ENCODE measurements at places on chromosomes 13 and 19. TPM values are rescaled to one million over a fixed set of nuclear protein-coding genes. Genes with fewer than 3 reads are reported as not detected.
A peak's percentile ranks its signal among the peaks of the same experiment; 100 is the strongest.

CCL25 gene
- not detected for total RNA-seq

- no peak for DNase-seq
Measured at GRCh38 chr13:23463661-23464060, 30.2 kb upstream of the SACS start.

GRCh38 chr13:44648392-44649103, 72.4 kb upstream of the TSC22D1 start:
- DNase-seq: no peak

DNA sequence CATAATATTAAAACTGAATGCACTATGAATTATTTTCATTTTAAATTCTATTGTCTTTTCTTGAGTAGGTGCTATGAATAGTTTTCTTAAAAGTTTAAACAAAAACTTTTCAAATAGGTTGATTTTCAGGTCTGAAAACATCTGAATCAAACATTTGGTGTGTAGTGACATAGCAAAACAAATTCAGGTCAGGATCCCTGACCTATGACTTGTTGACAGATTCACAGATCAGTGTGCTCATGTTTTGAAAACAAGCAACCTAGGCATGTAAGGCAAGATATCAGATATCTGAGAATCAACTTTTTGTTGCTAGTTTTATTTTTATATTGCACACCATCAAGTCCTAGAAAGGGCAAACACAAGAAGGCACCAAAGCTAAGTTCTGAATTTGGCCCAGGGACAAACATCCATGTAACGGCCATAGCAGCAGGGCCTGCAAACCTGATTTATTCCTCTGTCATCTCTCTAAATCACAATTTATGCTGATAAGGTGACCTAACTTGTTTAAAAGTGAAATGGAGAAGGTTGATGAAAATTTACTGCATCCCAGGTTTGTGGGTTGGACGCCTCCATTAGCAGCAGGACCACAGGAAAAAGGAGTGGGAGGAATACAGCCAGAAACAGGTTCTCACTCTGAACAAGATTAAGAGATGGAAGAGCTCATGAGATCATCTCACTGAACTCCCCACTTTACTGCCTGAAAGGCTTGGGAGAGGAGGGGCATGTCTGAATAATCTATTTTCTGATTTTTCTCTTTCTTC, 337.7 kb downstream of the KCNRG start:
- no peak for DNase-seq

CCDC61 gene
- 39.6 TPM for total RNA-seq

BEST2 gene
- not detected for total RNA-seq

- peak; percentile 84 for DNase-seq
Measured at GRCh38 chr19:4811328-4812131, 20.0 kb downstream of the TICAM1 start.

DNA sequence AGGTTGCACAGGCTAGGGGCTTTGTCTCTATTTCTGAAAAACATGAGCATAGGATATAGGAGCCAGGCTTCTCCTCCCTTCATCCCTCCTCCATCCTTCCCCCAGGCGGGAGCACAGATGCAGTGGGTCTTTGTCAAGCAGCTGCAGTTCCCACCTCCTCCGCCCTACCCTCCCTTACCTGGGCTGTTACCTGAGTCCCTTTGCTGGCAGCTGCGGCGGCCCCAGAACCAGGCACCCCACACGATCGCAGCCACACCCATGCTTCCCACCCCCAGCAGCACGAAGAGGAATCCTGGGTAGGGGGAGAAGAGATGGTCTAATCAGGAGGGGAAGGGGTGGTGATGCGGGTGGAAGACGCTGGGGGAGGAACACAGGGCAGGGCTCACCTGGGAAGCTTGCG, 7.8 kb downstream of the TMIGD2 start:
- DNase-seq: no peak

GRCh38 chr13:37526710-37527473, 71.7 kb downstream of the POSTN start:
- DNase-seq: no peak

ZNF587B gene
- 29.0 TPM for total RNA-seq

GRIN2D gene
- 0.17 TPM for total RNA-seq

PABPC3 gene
- total RNA-seq: 1.2 TPM

CBY2 gene
- total RNA-seq: 0.64 TPM

IL12RB1 gene
- 39.3 TPM for total RNA-seq

RBM42 gene
- total RNA-seq: 55.8 TPM

DNA sequence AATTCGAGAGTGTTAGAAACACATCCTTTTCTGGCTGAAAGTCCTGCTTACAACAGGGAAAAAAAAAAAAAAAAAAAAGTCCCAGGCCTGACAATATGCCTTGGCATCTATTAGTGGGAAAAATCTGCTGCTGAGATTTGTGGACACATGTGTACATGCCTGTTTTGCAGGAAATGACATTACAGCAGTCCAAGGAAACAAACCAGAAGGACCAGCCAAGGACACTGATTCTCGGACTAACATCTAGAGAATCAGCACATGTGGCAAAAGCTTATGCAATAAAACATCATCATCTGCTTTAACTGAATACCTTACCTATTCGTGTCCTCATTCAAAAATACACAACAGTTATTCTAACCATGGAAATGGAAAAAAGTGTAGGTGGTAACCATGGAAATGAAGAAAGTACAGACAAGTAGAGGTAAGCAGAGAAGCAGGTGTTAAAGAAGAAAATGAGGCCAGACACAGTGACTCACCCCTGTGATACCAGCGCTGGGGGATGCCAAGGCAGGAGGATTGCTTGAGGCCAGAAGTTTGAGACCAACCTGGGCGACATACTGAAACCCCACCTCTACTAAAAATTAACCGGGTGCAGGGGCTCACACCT, 9.4 kb upstream of the DPY19L3 start:
- no peak for DNase-seq

GRCh38 chr19:9362905-9363304, at the start of gene ZNF177:
Gene ZNF177 (plus strand): TSS chr19:9363013. CDS start chr19:9378312, 15,299 bp downstream.
- DNase-seq: no peak

ZNF90 gene
- 6.2 TPM for total RNA-seq

PTPRH gene
- total RNA-seq: not detected

DNA sequence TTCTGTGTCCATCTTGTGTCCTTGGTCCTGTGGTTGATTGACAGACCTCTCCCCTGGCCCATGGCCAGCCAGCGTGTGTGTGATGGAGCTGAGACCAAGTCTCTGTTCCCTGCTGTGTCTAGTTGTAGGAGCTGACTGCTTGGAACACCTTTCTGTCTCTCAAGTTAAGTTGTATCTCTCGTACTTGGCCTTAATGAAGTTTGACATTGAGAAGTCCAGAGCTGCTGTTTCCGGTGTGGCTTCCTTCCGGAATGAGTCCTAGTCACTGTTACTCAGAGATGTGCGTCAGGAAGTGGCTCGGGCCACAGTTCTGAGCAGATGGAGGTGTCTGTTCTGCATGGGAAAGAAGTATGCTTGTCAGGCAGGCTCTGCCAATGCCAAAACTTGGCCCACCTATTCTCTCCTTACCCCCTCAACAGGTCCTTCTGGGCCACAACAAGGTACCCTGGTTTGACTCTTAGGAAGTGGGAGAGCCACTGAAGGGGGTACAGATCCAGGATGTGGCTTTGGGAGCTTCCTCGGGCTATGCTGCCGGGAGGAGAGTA, 54.3 kb downstream of the GATAD2A start:
- DNase-seq: peak; percentile 63

SHD gene
- 0.58 TPM for total RNA-seq

- no peak for DNase-seq
Measured at GRCh38 chr13:111474136-111475002, 153.9 kb downstream of the TEX29 start.

DNA sequence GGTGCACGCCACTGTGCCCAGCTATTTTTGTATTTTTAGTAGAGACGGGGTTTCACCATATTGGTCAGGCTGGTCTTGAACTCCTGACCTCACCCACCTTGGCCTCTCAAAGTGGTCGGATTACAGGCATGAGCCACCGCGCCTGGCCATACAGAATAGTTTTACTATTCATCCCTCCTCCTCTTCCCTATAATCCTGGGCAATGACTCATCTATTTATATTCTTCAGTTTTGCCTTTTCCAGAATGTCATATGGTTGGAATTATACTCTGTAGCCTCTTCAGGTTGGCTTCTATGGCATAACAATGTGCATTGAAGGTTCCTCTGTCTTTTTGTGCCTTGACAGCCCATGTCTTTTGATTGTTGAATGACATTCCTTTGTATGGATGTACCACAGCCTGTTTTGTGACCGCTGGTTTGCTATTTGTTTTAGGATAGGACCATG, 22.2 kb upstream of the LRP3 start:
- no peak for DNase-seq

SHANK1 gene
- total RNA-seq: not detected

- no peak for DNase-seq
Measured at GRCh38 chr13:98384739-98385138, 192.2 kb downstream of the STK24 start.

DNA sequence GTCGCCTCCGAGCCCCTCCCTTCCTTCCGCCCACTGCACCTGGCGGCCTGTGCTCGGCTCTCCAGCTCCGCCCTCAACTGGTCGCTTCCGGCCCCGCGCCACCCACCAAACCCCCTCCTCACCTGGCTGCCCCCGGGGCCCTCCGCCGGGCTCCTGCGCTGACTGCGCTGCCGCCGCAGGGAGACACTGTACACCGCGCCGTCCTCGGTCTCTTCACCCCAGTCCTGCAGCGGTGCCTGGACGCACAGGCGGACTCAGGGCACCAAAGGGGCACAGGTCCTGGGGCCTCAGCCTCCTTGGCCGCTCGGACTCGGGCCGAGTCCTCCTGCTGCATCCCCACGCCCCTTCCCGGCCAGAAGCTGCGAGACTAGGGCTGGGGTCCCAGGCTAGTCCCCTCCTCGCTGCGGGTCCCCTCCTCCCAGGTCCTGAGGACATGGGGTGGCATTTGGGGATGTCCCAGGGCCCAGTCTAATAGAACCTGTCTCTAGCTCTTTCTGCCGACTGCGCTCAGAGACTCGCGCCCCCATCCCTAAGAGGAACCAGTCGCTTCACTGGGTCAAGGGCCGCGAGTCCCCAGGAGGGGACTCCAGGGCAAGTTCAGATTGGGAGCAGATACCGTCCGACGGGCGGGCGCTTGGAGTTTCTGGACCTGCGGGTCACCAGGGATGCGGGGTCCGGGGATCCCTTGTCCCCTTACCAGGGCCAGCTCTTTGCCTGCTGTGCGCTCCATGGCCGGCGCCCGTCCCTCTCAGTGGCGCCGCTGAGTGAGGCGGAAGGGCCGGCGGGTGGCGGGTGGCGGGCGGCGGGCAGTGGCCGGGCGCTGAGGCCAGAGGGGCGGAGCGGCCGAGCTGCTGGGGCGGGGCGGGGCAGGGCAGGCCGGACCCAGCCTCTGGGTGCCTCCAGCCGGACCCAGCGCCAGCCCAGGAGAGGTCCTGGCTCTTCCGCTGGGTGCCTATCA, at the start of gene RGL3:
Gene RGL3, minus strand, starts transcription at position 766 of the 958 bp plus-strand sequence. Its CDS starts 36 bp downstream, at position 730.
- no peak for DNase-seq

- no peak for DNase-seq
Measured at GRCh38 chr13:86946734-86947133, 724.4 kb upstream of the SLITRK5 start.

ONECUT3 gene
- total RNA-seq: not detected

DNA sequence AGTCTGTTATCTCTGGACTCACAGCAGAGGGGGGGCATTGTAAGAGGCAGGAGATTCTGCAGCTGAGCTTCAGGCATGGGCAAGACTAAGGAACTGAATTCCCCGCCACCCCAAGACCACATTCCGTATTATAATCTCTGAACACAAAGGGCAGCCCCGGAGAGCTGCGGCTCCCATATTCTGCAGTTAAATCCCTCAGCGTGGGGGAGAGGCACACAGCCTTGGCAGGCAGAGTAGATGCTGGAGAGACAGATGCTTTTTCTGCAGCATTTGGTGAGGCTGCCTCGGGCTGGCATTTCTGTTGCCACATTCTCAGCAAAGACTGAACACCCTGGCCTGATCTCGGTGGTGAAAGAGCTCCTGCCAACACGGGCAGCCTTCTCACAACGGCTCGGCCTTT, 12.9 kb downstream of the CHAF1A start:
- no peak for DNase-seq

ANGPTL8 gene
- total RNA-seq: not detected

DNA sequence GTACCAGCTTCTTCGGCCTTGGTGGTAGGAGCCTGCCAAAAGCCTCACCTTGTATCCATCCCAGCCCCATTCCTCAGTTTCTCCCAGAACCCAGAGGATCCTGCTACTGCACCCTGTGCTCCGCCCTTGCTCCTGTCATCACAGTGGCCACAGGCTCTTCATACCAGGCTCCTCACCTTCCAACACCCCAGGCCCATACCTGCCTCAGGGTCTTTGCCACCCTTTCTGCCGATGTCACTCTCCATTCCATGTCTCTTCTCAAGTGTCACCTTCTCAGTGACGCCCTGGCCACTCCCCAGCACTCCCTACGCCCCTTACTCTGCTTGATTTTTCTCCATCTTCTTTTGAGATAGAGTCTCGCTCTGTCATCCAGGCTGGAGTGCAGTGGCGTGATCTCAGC, 2.0 kb upstream of the SRRM5 start:
- DNase-seq: no peak

ETV2 gene
- total RNA-seq: not detected

SAFB2 gene
- total RNA-seq: 263 TPM

- no peak for DNase-seq
Measured at GRCh38 chr19:45037393-45038169, 1.3 kb upstream of the CLASRP start.

- no peak for DNase-seq
Measured at GRCh38 chr13:113663934-113664333, 3.1 kb upstream of the GRK1 start.

DNA sequence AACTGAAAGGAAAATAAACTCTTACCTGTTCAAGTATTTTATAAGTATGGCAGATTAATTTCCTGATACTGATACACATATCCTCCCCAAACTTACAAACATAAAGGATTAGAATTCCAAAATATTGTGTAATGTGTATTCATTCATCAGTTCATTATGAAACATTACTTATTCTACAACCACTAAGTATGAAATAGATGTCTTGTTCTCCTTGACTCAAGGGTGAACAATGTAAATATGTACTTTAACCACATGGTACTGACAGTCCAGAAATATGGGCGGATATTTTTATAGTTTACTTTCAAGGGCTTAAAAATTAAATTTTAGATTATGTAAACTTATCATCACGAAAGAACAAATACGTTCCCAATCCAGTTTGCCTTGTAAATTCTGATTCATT, 334.0 kb downstream of the LIG4 start:
- DNase-seq: no peak

- no peak for DNase-seq
Measured at GRCh38 chr19:885536-886224, 7.3 kb downstream of the MED16 start.

DNA sequence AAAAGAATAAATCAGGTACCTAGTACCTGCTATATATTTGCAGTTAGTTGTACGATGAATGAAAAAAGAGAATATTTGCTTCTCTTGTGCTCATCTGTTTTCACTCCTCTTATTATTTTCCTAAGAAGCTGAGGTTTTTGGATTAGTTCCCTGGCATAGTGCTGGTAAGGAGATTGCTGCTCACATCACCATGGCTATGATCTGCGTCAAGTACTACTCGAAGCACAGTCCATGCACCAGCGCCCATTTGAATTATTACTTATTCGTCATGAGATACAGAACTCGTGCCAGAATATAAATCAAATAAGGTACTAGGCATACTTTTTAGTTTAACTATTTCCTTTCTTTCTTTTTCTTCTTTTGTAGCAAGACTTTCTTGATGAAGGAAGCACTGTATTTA, 7.1 kb downstream of the SERTM1 start:
- DNase-seq: no peak

All from CD4-positive, alpha-beta memory T cell (primary cell).